ENCODE measurements at places on chromosomes 2 and 18. TPM values are rescaled to one million over a fixed set of nuclear protein-coding genes. Genes with fewer than 3 reads are reported as not detected.

Gene UNC50
- total RNA-seq, result 44.2 TPM

Gene GPR45
- 4.0 TPM for total RNA-seq

Gene TMEM198
- 12.3 TPM for total RNA-seq

Gene PTPN4
- total RNA-seq, result 138 TPM

Gene CPS1
- 8.7 TPM for total RNA-seq

Gene TXNL4A
- total RNA-seq, result 87.2 TPM

- DNase-seq, result no peak
Observed at GRCh38 chr2:217986256-217986961, 16.4 kb downstream of the TNS1 start.

DNA sequence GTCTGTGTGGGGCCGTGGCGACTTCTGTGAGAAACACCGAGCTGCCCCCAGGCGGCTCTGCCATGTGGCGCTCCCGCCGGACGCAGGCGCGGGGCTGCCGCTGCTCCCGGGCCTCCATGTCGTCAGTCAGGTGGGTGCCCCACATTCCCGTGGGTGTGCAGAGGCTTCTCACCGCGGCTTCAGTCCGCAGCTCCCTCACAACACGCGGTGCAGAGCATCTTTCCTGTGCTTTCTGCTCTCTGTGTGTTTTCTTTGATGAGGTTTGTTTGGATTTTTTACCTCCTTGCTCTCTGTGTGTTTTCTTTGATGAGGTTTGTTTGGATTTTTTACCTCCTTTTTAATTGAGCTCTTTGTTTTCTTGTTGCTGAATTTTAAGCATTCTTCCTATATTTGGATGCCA, 13.0 kb downstream of the AQP12A start:
- peak; percentile 63 for DNase-seq

GRCh38 chr2:40452786-40453185, 896 bp upstream of the SLC8A1 start:
- no peak for DNase-seq

DNA sequence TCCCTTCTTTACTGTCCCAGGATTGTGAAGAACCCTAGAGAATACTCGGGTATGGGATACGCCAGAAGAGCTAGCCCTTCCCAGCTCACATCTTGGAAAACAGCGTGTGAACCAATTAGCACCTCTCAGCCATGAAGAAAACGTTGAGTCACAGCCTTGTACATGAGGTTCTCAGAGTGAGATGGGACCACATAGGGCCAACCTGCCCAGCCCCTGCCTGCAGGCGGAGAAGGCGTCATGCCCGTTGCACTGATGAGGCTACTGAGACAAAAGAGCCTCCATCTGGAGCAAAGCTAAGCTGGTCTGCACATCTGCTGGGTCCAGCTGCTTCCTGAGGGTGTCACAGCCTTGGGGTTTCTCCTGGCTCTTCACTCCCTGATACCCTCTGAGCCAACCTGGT, 92.2 kb downstream of the LBH start:
- DNase-seq, result no peak

DNA sequence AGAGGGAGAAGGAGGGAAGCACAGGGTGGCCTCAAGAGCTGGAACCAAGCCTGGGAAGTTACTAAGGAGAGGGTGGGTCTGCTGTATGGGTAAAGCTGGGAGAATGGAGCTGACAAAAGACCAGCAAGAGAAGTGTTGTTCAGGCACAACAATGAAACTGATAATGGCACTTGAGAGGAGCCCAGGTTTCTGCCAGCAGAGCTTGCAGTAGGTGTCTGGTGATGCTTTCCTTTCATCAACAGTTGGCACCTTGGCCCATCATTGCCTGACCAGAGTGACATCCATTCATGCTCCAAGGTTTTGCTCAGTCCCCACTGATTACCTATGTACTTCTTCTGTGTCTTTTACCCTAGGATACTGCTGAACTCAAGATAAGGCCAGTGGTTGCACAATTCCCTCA, 92.9 kb upstream of the CXCR4 start:
- no peak for DNase-seq

GRCh38 chr2:126886916-126887280, 11.8 kb upstream of the TEX51 start:
- DNase-seq, result no peak

DNA sequence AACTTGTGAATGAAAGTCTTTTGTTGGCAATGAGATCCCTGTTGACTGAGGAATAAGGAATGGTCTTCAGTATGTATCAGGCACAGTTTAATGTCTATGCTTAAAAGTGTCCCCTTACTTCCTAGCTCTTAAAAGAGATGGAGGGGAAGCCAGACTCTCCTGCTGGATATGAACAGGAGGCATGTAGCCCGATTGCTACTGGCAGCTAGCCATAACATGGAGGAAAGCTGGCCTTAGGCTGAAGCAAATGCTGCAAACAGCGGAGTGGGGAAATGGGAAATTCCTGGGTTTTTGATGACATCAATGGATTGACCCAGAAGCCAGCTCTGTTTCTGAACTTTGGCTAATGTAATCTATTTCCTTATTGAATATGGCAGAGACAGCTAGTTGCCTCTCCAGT, 266.1 kb downstream of the SLC4A3 start:
- DNase-seq, result no peak

DNA sequence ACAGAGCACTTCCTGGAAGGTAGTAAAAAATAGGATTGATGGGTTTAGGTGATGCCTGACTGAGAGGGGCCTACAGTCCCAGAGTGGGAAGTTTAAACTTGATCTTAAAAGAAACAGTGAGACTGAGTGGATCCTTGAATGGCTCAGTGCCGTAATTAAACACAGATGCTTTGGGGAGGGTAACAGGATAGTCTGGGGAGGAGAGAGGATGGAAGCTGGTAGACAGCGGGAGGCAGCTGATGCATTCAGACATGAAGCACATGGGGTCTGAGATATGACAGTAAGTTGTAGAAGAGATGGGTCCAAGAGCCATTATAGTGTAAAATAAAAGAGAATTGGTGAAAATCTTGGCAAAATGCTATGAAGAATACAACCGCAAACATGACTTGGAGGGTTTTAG, 54.4 kb downstream of the AOX1 start:
- no peak for DNase-seq

Data from dorsolateral prefrontal cortex (tissue), 122 donors.